NCI-H1105 (cell line): ENCODE measurements at places on chromosomes 12 and 14.

DNA sequence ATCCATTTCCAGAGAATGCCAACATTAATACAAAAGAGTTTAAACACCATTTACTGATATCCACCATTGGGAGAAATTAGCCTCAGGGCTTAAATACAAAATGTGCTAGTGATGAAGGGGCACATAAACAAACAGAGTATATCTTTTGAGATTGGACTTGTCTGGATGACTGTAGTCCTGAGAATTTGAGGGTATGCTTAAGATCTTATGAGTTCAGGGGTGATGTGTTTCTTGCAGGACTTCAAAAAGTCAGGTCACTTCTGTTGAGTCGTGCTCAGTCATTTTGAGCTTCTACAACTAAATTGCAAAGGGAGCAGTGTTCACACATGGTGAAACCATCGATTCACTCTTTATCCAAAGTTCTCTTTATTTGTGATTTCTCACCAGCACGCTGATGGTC is 425.7 kb downstream of the ATP23 start:
- DNase-seq, result no peak

GRCh38 chr14:96623676-96624484 is 121.7 kb downstream of the PAPOLA start:
- DNase-seq, result no peak

- DNase-seq, result no peak
Observed at GRCh38 chr12:20210621-20211215, 157.6 kb upstream of the PDE3A start.

GRCh38 chr12:128570191-128571065 is 253.3 kb downstream of the SLC15A4 start:
- no peak for DNase-seq

DNA sequence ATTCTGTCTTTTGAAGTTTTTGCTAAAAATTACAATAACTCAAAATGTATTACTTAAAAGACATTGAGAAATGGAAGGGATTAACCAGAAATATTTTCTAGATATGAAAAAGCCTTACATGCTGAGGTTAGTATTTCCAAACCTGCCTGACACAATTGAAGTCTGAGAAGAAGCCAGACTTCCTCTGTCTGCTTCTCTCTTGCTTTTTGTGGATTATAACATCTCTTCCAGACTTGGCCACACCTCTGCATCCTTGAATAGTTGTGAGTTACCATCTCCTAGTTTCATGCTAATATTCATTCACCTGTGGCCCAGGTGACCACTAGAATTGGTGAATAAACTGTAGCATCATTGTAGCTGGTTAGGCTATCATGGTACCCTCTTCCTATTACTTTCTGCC is 497.6 kb downstream of the SLC16A7 start:
- DNase-seq, result no peak

DNA sequence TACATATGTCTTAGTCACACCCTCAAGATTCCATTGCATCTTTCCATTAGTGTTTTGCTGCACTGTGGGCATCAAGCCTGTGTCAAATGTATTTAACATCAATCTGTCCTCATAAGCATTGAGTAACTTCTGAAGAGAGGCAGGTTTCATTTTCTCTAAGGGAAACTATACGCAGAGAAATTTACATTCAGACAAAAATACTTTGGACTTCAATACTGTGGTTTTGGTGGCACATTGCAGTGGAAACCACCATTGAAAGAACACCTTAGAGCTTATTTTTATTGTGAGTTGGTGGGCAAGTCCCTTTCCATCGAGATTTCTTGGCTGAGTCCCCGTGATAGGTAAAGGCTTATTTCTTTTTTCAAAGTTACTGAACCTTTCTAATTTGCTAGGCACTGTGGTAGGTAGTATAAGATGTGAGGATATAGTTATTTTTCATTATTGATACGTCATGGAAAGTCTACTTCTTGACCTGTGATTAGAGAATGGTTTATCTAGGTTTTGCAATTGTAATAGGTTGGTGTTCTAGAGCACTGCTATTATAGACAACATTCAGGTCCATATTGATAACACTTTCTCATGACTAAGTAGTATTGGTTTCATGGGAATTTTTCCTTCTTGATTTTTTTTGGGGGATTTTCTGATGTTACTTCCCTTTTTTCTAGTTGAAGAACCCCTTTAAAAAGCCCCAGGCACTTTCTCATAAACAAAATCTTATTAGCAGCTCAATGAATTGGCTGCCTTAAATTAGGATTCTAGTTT is 81.9 kb downstream of the CFAP54 start:
- no peak for DNase-seq

DNA sequence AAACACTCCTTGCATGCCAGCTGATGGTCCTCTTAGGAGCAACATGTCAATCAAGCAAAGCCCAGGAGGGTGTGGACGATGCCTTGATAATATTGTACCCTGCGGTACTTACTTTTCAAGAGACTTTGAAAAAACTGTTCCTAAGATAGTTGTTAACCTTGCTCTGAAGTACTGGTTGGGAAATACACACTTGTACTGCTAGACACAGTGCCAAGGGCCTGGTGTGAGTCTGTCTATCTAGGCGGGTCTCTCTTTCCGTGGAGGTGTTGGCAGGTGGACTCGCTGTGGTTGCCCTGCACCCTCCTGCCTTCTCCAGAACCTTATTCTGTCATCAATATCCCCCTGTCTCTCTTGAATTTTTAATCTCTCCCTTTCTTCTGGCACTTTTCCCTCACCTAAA is 189.4 kb downstream of the NRXN3 start:
- no peak for DNase-seq

- no peak for DNase-seq
Observed at GRCh38 chr14:95507701-95508103, 8.7 kb downstream of the SYNE3 start.

DNA sequence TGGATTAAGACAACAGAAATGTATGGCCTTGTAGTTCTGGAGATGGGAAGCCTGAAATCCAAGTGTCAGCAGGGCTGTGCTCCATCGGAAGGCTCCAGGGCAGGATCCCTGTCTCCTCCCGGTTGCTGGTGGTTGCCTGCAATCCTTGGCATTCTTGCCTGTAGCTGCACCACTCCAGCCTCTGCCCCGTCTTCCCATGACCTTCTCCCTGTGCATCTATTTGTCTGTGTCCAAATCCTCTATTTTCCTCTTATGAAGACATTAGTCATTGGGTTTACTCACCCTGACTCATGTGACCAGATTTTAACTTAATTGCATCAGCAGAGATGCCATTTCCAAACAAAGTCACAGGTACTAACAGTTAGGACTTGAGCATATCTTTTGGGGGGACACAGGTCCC is 15.1 kb downstream of the TUNAR start:
- DNase-seq, result no peak

DNA sequence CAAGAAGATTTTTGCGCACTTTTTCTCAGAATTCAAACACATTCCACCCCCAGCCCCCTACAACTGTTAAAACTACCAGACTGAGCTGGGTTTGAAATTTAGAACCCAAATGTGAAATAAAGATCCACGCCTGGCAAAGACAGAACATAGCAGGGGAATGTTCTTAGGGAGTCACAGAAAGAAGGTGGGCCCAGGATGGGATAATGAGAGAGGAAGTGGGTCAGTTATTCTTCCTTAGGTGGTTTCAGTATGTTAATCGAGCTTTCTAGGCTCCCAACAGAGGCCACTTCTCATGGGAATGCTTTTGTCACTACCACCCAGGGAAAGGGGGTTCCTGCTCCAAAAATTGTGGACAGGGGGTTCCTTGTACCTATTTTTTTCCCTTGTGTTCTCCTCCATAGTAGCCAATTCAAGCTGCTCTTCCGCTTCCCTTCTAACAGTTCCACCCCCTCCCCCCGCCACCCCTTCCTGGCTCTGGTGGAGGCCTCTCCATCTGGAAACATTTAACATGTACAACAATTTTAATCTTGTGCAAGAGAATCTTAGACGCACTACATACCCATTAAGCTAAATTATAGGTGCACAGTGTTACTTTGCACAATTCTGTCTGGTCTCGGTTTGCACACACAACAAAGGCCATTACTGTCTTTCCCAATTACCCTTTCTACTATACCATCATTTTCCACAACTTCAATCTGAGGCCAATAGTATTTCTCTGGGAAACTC is 218.1 kb downstream of the MON2 start:
- DNase-seq, result no peak

DNA sequence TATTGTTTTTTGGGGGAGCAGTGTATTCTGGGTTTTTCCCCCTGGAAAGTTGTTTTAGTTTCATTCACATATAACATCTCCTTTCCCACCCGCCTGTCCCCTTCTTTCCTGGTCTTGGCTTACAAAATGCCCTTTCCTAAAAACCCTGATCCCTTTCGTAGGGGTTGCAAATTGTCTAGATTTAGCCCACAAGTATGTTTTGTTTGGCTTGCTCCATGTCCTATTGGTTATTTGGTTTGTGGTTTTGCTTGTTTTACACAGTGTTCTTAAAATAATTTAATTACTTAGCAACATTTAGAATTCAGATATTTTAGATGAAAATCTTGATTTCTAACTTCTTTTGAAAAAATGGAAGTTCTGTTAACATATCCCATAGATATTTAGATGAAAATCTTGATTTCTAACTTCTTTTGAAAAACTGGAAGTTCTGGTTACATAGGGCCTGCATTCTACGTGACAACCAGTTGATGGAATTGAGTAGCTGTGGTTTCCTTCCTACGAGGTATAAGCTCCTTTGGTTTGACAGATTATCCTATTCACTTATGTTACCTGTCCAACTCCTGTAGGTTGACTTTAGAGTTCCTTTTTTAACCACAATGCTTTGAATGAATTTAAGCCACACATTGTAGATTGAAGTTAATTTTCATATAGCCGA is 89.2 kb upstream of the TMEM263 start:
- DNase-seq, result no peak

GRCh38 chr12:66713984-66714383 is 35.1 kb upstream of the GRIP1 start:
- DNase-seq, result no peak

DNA sequence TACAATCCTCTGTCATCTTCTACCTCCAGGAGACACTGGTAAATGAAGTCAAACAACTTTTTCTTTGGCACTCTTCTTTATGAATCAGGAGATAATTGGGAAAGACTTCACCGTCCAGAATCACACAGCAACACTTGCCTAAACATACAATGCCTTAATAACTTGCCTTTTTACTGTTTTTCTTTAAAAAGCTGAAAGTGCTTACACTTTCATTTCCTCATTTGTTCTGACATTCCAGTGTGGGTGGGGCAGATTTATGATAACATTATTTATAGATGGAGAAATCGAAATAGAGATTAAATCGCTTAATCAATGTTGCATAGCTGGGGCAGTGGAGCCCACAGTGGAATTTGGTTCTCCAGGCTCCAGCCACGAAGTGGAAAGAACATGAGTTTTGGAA is 2.8 kb upstream of the FRS2 start:
- no peak for DNase-seq

- DNase-seq, result no peak
Observed at GRCh38 chr12:92360543-92360942, 214.9 kb upstream of the BTG1 start.

GRCh38 chr14:76867516-76868453 is 41.6 kb downstream of the LRRC74A start:
- no peak for DNase-seq

DNA sequence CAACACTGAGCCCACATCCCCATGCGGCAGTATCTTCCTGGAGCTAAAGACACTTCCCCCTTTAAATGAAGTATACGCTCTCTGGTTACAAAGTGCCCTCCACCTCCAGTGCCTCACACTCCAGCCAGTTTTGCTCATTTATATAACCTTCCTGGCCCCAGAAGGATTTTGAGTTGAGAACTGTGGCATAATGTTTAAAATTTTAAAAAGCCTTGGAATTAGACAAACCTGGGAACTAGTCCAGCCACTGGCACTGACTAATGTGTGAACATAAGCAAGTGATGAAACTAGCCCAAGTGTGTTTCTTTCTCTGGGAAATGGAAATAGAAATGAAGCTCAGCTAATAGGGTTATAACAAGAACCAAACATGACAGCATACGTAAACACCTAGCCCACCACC is 723.7 kb upstream of the USP15 start:
- no peak for DNase-seq

DNA sequence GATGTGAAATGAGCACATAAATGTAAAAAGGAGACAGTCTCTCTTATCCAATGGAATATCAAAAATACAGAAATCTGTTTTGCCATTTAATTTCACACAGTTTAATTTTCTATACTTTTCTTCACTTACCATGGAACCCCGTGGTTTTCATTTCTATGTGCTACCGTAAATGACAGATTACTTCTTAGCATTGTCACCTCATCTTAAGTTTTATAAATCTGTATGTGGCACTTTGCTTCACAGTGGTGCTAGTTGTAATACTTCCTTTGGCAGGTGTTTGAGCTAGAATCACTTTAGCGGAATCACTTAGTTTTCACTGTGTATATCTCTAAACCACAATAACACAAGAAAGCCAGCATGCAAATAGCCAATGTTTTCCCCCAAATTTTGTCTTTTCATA is 781.9 kb upstream of the MGAT4C start:
- DNase-seq, result no peak

DNA sequence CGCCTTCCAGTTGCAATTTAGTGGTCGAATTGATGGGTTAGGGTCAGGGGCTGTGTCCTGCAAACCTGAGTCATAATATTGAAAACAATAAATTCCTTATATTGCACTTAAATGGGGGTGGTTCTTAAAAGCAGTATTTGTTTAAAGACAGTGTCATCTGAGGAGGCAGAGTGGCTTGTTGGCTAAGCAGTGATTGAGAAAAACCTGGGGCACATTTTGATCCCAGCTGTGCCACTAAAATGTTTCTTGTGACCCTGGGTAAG is 48.4 kb downstream of the FBXW8 start:
- DNase-seq, result no peak

DNA sequence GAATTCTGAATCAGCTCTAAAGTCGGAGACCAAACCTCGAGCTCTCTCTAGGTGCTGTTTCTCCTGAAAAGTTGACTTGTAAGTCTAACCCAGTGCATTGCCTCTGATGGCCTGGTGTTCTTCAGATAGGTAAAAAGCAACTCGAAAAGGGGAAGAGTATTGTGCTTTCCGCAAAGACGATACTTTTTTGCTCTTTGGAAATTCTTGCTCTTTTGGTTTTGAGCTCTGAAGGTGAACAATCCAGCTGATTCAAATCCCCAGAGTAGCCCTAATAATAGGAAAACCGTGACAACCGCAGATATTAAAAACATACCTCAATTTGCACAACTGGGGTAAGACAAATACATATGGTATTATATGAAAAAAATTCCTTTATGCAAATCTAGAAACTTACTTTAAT is 447.4 kb downstream of the RAD51B start:
- DNase-seq, result no peak
